ENCODE measurements at places on chromosomes 3 and 15.

DNA sequence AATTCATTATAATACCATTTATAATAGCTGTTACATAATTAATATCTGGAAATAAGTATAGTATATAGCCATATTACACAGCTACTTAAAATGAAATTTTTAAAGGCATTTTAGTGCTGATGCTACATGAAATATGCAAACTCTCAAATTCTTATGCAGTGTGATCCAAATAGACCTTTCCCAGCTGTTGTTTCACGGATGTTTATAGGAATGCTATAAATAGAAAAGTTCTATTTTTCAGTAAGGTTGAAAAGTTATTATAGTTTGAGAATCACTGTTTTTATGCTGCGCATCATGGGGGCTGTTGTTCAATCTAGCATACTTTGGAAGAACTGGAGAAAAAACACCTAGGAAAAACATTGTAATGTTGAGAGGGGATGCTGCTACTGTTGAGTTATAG lies 147.7 kb upstream of the TRIM42 start:
- no peak overlapping the region for H3K4me3 ChIP-seq
- H3K27ac ChIP-seq, result no peak overlapping the region
- H3K4me1 ChIP-seq, result peaks cover 8% of the 10 kb centered on the region
- no peak for DNase-seq
- H3K27me3 ChIP-seq, result no peaks in the 10 kb centered on the region
- no peaks in the 10 kb centered on the region for H3K36me3 ChIP-seq

DNA sequence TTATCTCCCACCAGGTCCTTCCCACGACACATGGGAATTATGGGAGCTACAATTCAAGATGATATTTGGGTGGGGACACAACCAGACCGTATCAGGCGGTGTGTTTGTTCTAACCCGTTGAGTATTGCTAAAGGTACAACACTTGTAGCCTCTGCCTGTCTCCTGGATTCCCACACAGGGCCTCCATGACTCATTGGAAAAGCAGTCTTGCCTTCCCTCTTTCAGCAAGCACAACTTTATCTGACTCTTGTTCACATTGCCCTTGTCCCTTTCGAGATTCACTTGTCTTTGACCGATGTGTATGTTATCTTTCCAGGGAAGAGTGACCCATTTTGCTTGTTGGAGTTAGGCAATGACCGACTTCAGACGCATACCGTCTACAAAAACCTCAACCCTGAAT lies 152.3 kb downstream of the MCTP2 start:
- no peak for DNase-seq
- no peak overlapping the region for H3K4me3 ChIP-seq
- no peaks in the 10 kb centered on the region for H3K27me3 ChIP-seq

GRCh38 chr3:191143224-191143623 lies 55.8 kb upstream of the OSTN start:
- no peaks in the 10 kb centered on the region for H3K36me3 ChIP-seq
- no peak overlapping the region for H3K4me3 ChIP-seq
- no peak for DNase-seq

DNA sequence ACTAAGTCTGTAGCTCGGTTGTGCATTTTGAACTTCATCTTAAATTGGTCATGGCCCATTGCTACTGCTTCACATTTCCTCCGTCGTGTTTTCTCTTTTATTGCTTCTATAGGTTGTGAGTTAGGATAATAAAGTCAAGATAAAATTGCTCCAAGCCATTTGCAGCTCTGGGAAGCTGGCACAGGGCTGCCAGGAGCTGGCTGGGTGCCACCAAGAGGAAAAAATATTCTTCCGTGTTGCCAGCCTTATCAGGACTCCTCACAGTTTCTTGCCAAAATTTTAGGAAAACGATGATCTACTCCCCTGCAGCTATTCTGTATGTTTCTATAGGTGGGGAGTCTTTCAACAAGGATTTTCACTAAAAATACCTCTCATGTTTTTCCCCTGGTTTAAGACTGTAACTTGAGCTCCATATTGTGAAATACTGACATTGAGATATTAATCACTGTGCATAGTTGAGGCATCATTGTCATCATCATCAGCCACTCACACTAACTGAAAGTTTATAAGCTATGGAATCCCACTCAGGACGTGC lies 55.4 kb upstream of the PIAS1 start:
- H3K27me3 ChIP-seq, result no peaks in the 10 kb centered on the region
- no peak overlapping the region for H3K4me3 ChIP-seq
- no peak for DNase-seq
- no peaks in the 10 kb centered on the region for H3K36me3 ChIP-seq
- H3K4me1 ChIP-seq, result peaks cover 3% of the 10 kb centered on the region

DNA sequence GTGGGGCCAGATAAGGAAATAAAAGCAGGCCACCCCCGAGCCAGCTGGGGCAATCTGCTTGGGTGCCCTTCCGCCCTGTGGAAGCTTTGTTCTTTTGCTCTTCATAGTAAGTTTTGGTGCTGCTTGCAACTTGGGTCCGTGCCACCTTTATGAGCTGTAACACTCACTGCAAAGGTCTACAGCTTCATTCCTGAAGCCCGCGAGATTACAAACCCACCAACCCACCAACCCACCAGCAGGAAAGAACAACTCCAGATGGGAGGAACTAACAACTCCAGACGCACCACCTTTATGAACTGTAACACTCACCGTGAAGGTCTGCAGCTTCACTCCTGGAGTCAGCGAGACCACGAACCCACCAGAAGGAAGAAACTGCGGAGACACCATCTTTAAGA lies 84.2 kb upstream of the ARRDC4 start:
- H3K4me1 ChIP-seq, result no peaks in the 10 kb centered on the region
- H3K27ac ChIP-seq, result no peak overlapping the region
- no peak overlapping the region for H3K4me3 ChIP-seq
- DNase-seq, result no peak

GRCh38 chr3:53134631-53135232 lies 4.5 kb upstream of the RFT1 start:
- no peak overlapping the region for H3K27ac ChIP-seq
- H3K4me1 ChIP-seq, result no peaks in the 10 kb centered on the region
- no peak overlapping the region for H3K4me3 ChIP-seq

- H3K36me3 ChIP-seq, result no peaks in the 10 kb centered on the region
- no peak overlapping the region for H3K4me3 ChIP-seq
- no peaks in the 10 kb centered on the region for H3K4me1 ChIP-seq
Observed at GRCh38 chr3:28295898-28296490, 52.5 kb upstream of the ZCWPW2 start.

DNA sequence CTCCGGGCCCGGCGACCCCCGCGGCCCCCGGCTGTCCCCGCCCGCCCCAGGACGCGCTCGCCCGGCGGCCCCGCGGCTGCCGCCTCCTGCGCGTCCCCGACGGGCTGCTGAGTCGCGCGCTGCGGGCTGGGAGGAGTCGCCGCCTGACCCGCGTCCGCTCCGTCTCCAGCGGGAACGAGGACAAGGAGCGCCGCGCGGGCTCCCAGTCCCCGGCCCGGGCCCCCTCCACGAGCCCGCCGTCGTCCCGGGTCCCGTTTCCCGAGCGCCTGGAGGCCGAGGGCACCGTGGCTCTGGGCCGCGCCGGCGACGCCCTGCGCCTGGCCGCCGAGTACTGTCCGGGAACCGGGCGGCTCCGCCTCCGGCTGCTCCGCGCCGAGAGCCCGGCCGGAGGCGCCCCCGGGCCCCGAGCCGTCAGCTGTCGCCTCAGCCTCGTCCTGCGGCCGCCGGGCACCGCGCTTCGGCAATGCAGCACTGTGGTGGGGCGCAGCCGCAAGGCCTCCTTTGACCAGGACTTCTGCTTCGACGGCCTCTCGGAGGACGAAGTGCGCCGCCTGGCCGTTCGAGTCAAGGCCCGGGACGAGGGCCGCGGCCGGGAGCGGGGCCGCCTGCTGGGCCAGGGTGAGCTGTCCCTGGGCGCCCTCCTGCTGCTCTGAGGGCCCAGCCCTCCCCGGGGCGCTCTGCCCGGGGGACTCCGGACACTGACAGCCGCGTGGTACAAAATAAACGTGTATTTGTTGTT lies 1.5 kb downstream of the C2CD4A start:
- no peaks in the 10 kb centered on the region for H3K36me3 ChIP-seq
- peak; percentile 36 for DNase-seq
- no peak overlapping the region for H3K27ac ChIP-seq

All from ovary (tissue), 10 donors.